ENCODE measurements at places on chromosomes 3 and 15. TPM values are rescaled to one million over a fixed set of nuclear protein-coding genes. Genes with fewer than 3 reads are reported as not detected.

- DNase-seq = no peak
Observed at GRCh38 chr15:58627046-58627445, 122.5 kb downstream of the ADAM10 start.

- DNase-seq = no peak
Observed at GRCh38 chr3:172568701-172569100, 45.5 kb upstream of the TNFSF10 start.

GRCh38 chr3:189786479-189787064 lies 155.4 kb downstream of the TP63 start:
- no peak for DNase-seq

- no peak for DNase-seq
Observed at GRCh38 chr3:37504583-37505357, 330.4 kb upstream of the LRRFIP2 start.

DNA sequence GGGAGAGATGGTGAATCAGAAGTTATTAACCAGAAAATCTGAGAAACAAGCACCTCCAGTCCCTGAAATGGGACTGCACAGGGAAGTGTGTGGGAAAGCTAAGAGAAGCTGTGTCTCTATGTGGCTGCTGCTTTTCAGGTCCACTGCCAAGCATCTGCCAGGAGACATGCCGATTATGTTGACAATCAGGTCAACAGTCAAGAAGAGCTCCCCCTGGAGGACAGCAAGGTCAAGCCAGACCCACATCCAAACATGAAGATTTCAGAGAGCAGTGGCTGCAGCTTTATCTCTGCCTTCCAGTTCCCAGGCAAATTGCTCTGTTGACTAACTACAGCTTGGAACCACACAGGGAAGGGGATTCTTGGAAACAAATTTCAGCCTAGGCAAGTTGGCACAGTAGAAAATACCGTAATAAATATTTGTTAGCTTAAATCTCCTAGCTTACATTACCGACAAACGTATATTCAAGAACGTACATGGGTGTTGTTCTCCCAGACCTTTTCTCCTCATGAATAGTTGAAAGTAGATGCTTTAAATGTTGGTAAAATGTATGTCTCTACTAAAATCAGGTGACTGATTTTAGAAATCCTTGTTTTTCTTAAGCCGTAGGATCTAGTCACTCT lies 394.5 kb upstream of the RARB start:
- DNase-seq = no peak

DNA sequence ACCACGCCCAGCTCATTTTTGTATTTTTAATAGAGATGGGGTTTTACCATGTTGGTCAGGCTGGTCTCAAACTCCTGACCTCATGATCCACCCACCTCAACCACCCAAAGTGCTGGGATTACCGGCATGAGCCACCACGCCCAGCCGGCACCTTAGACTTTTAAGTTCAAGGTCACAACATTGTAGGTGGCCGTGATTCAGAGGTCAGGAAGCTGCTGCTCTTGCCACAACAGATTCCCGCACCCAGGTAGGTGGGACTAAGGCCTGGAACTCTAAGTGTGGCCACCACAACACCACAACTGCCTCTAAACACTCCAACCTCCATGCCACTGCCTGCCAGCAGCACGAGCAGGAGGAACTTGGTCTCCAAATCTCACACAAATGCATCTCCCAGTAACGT lies 196.8 kb downstream of the STT3B start:
- DNase-seq = no peak

GRCh38 chr3:22996920-22997571 lies 206.1 kb upstream of the UBE2E2 start:
- DNase-seq = no peak

- no peak for DNase-seq
Observed at GRCh38 chr15:48352474-48353072, 21.3 kb downstream of the DUT start.

GRCh38 chr3:27507515-27508266 lies 23.5 kb upstream of the SLC4A7 start:
- DNase-seq = no peak

DNA sequence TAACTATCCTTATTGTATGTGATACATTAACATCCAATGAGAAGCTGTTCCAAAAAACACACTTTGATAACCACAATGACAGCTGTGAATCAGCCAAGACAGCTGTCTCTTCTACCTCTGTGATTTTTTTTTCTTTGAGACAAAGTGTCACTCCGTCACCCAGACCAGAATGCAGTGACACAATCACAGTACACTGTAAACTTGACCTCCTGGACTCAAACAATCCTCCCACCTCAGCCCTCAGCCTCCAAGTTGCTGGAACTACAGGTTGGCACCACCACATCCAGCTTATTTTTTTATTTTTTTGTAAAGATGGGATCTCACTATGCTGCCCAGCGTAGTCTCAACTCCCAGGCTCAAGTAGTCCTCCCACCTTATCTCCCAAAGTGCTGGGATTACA lies 73.5 kb upstream of the TMCO5A start:
- DNase-seq = no peak

DNA sequence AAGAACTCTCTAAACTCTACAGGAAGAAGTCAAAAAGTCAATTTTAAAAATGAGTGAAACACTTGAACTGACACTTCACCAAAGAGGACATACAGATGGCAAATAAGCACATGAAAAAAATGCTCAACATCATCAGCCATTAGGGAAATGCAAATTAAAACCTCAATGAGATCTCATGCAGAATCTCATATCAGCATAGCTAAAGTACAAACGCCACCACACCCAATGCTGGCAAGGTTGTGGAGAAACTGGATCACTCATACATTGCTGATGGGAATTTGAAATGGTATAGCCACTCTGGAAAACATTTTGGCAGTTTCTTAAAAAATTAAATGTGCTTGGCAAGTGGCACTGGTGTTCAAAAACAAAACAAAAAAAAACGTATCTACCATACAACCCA lies 34.2 kb downstream of the MEGF11 start:
- DNase-seq = no peak

GRCh38 chr15:68489421-68489820 lies 57.5 kb upstream of the ITGA11 start:
- DNase-seq = no peak

DNA sequence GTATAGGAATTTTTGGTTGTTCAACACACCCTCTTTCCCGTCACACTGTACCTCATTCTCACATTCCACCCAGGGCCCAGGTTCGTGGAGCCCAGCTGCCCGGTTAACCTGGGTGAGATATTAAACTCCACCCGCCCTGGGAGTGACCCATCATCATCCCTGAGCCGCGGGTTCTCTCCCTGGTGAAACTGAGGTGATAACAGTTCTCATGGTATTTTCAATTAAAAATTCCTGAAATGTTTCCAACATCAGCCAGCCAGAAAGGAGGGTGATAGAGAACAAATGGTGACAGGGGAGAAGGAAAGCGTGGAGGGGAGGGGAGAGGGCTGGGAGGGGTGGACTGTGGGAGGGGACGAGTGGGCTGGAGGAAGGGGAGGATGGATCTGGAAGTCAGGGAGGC lies 148.8 kb downstream of the ALDH1A2 start:
- DNase-seq = no peak

DNA sequence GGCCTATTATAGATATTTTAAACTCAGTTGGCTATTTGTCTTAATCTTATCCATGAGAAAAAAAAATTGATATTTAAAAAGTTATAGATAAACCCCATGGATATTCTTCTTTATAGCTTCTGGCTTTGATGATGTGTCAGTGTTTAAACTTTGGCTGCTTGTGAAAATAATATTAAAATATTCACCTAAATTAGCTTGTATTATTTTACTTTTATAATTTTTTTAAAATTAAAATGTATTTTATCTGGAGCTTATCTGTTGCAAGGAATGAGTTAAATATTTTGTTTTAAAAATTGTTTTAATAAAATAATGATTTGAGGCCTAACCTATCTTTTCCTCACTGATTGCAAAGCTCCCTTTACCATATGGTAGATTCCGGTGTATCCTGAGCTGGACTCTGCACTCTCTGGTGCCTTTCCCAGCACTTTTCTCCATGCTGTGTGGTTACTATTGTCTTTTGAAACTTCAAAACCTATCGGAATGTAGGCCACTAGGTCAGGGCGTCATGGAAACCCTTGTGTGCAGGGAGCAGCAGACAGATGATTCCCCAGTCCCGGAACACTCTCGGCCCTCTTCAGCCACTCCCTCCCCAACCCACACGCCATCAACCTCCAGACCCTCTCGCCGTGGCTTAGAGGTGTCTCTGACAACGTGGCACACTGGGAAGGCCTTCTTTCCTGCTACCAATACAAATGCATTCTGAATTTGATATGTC lies 252.3 kb upstream of the ATP10A start:
- no peak for DNase-seq

DNA sequence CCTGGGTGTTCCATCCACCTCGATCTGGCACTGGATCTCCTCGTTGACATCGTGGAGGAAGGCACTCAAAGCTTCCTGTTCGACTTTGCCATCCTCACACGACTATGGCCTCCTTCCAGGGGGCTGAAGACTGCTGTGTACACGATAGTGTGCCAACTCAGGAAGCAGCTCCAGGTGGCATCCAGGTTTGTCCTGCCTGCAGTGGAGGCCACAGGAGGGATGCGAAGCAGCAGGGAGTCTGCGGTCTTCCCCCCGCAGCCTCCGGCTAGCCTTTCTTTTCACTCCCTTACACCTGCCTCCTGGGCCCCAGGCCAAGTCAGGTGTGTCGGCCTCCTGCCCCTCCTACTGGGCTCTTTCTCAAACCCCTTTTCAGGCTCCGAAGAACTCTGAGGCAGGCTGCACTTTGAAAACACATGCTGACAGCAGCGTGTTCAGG lies 32.2 kb downstream of the SYNM start:
- DNase-seq = no peak

- no peak for DNase-seq
Observed at GRCh38 chr15:99850517-99850916, 117.3 kb upstream of the LYSMD4 start.

GRCh38 chr3:5442106-5442785 lies 254.7 kb downstream of the EDEM1 start:
- no peak for DNase-seq

- DNase-seq = no peak
Observed at GRCh38 chr15:53918180-53919079, 59.8 kb upstream of the UNC13C start.

GRCh38 chr3:32305361-32305876 lies 66.9 kb downstream of the CMTM8 start:
- DNase-seq = no peak

DNA sequence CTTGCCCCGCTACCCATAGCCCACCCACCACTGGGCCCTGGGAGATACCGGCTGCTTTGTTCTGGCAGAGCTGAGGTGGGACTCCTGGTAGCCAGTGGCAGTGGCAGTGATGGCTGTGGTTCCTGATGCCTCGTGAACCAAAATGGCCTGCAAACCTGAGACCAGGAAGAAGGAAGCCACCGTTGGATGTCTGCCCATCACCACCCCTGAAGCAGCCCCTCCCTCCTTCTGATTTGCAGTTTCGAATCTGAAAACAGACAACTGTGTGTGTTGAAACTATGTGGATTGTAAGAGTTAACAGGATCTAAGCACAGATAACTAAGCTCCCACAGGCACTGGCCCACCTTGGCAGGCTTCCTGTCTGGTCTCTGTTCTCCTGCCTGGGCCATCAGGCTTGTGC lies 66.6 kb downstream of the NUP210 start:
- DNase-seq = no peak

DNA sequence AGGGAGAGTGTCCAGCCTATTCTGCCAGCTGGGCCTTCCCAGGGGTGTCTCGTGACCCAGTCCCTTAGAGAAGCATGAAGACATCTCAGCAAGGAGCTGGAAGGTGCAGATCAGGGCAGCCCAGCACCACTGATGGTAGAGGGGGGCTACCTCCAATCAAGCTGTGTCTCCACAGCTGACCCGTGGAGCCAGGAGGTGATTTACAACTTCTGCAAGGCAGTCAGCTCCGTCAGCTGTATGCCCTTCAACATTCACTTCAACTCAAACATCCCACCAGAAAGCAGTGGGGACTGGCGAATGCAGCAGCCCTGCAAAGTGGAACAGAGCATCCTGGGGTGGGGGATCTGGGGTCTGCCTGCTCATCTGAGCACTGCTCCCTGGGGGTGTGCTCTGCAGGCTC lies 32.6 kb upstream of the FRG2C start:
- DNase-seq = no peak

BSN gene
- 0.83 TPM for total RNA-seq

NMD3 gene
- 61.7 TPM for total RNA-seq

CLEC3B gene
- total RNA-seq = 7.5 TPM

PIF1 gene
- total RNA-seq = 0.23 TPM

SKOR1 gene
- total RNA-seq = 0.34 TPM

CGNL1 gene
- total RNA-seq = 7.8 TPM

LIPH gene
- 0.61 TPM for total RNA-seq

CD276 gene
- total RNA-seq = 53.7 TPM

NR1I2 gene
- total RNA-seq = 0.23 TPM

COL6A6 gene
- 0.20 TPM for total RNA-seq

KLHL40 gene
- total RNA-seq = not detected
